ENCODE measurements at places on chromosomes 4 and X. TPM values are rescaled to one million over a fixed set of nuclear protein-coding genes. Genes with fewer than 3 reads are reported as not detected.

XPNPEP2 gene
- total RNA-seq: 0.44 TPM

HTT gene
- total RNA-seq: 39.9 TPM

SUPT20HL1 gene
- not detected for total RNA-seq

FGF5 gene
- 0.24 TPM for total RNA-seq

VCX2 gene
- total RNA-seq: not detected

CLNK gene
- 0.09 TPM for total RNA-seq

NXF2B gene
- total RNA-seq: not detected

ATRX gene
- total RNA-seq: 45.8 TPM

SLIT2 gene
- 9.0 TPM for total RNA-seq

CTAG1A gene
- total RNA-seq: not detected

ITM2A gene
- total RNA-seq: 31.8 TPM

TNMD gene
- total RNA-seq: not detected

SEC31A gene
- 108 TPM for total RNA-seq

MAGEB17 gene
- total RNA-seq: not detected

ZFP42 gene
- not detected for total RNA-seq

USP17L27 gene
- total RNA-seq: not detected

MAP7D2 gene
- total RNA-seq: 0.48 TPM

ENPEP gene
- total RNA-seq: 4.1 TPM

MAGEC1 gene
- not detected for total RNA-seq

L1CAM gene
- 0.74 TPM for total RNA-seq

STBD1 gene
- 44.9 TPM for total RNA-seq

PDZD4 gene
- total RNA-seq: 1.3 TPM

CYSLTR1 gene
- 0.86 TPM for total RNA-seq

MAGEB1 gene
- total RNA-seq: not detected

TREX2 gene
- total RNA-seq: 0.25 TPM

SORCS2 gene
- 0.36 TPM for total RNA-seq

H2BW2 gene
- total RNA-seq: not detected

HSFX2 gene
- 0.41 TPM for total RNA-seq

TRAM1L1 gene
- 0.25 TPM for total RNA-seq

PAGE2B gene
- not detected for total RNA-seq

PABPC1L2B gene
- not detected for total RNA-seq

UGT2B11 gene
- total RNA-seq: not detected

SSX1 gene
- total RNA-seq: not detected

UGT2B10 gene
- not detected for total RNA-seq

P2RY10 gene
- not detected for total RNA-seq

FRMPD4 gene
- total RNA-seq: 0.10 TPM

GPRIN3 gene
- 1.2 TPM for total RNA-seq

VCX3B gene
- total RNA-seq: not detected

NEUROG2 gene
- total RNA-seq: not detected

FGF2 gene
- 3.1 TPM for total RNA-seq

GALNT7 gene
- 2.2 TPM for total RNA-seq

FGF13 gene
- 28.1 TPM for total RNA-seq

GLA gene
- total RNA-seq: 5.4 TPM

CYLC1 gene
- not detected for total RNA-seq

MID2 gene
- total RNA-seq: 17.5 TPM

CT45A10 gene
- total RNA-seq: not detected

PIR gene
- total RNA-seq: 14.9 TPM

ODAPH gene
- 0.15 TPM for total RNA-seq
